ENCODE measurements at places on chromosomes 1 and 21. TPM values are rescaled to one million over a fixed set of nuclear protein-coding genes. Genes with fewer than 3 reads are reported as not detected.

TACSTD2 gene
- 0.11 TPM for total RNA-seq

PPIAL4G gene
- total RNA-seq = not detected

GRCh38 chr1:203278082-203278884, 27.0 kb upstream of the BTG2 start:
- DNase-seq = peak; percentile 96

HFM1 gene
- 2.7 TPM for total RNA-seq

RNF223 gene
- total RNA-seq = not detected

DNA sequence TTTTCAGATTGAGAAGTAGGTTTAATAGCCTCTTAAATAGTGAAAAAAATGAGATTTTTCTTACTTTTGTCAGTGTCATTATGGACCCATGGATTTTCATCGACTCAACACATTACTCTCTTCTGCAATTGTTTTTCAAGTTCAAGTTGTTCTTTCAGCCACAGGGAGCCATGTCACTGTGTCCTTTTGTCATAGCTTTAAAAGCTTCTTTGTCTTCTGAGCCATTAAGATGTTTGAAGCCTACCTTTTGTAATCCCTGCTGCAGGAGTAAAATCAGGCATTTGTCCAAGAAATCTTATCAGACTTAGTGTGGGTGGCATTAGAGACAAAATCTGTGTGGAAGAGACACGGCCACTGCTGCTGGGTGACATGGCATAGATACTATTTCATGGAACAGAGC, 92.8 kb upstream of the ZP4 start:
- DNase-seq = no peak

DNA sequence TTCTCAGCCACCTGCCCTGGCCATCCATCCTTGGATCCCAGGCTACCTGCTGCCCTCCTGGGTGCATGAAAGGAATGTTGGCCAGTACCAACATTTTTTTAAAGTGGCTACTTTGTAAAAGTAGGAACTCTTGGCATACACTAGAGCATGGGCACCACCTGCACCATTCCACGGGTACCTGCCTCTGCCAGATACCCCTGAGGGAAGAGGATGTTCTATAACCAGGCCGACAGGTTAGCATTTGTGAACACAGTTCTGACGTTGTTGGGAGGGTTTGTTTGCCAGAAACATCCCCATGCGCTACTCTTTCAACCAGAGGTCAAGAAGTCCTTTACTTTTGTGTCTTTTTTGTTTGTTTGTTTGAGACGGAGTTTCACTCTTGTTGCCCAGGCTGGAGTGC, 43.0 kb downstream of the EVA1C start:
- no peak for DNase-seq

CTSE gene
- total RNA-seq = not detected

ADAM30 gene
- 0.11 TPM for total RNA-seq

IL20 gene
- total RNA-seq = not detected

GRCh38 chr1:203268901-203269653, 36.2 kb upstream of the BTG2 start:
- no peak for DNase-seq

DNA sequence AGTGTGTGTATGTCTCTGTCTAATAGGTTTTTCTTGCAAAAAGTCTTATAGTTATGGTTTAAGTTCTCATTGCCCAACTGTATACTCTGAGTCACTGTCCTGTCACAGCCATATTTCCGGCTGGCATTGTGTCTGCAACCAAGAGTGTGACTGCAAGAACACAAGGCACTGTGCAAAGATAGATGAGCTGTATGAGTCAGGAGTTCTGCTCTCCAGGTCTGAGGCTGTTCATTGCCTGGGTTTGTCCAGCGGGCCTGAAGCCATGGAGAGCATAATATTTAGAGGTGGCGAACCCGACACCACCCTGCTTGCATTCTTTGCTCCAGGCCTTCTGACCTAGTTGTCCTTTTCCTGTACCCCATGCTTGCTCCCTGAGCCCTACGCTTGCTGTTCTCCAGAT, 50.9 kb upstream of the CNIH3 start:
- no peak for DNase-seq
